ENCODE measurements at places on chromosomes 12 and 14. TPM values are rescaled to one million over a fixed set of nuclear protein-coding genes. Genes with fewer than 3 reads are reported as not detected.

The KRT4 gene
- not detected for total RNA-seq

The ANKRD33 gene
- 0.15 TPM for total RNA-seq

The VRTN gene
- total RNA-seq: not detected

The SRRM4 gene
- under 0.01 TPM for total RNA-seq

The REM2 gene
- 0.29 TPM for total RNA-seq

The CCDC175 gene
- total RNA-seq: not detected

The TCTN1 gene
- 29.1 TPM for total RNA-seq

The CPNE6 gene
- total RNA-seq: not detected

The NPAS3 gene
- total RNA-seq: 0.17 TPM

The KLRC1 gene
- total RNA-seq: 0.15 TPM
